ENCODE measurements at places on chromosomes 13 and 19.

DNA sequence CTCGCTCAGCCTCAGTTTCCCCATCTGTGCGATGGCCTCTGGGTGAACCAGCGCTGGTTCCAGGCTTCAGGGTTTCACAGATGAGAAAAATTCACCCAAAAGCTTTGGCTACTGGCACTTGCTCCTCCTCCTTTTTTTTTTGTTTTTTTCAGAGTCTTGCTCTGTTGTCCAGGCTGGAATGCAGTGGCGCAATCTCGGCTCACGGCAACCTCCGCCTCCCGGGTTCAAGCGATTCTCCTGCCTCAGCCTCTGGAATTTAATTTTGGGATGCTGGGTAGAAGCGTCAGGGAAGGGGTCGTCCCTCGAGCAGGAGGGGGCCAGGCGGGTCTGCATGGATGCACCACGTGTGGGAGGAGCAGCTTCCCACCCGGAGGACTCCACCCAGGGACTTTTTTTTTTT, 7.0 kb downstream of the PRSS57 start:
- no peak for DNase-seq

DNA sequence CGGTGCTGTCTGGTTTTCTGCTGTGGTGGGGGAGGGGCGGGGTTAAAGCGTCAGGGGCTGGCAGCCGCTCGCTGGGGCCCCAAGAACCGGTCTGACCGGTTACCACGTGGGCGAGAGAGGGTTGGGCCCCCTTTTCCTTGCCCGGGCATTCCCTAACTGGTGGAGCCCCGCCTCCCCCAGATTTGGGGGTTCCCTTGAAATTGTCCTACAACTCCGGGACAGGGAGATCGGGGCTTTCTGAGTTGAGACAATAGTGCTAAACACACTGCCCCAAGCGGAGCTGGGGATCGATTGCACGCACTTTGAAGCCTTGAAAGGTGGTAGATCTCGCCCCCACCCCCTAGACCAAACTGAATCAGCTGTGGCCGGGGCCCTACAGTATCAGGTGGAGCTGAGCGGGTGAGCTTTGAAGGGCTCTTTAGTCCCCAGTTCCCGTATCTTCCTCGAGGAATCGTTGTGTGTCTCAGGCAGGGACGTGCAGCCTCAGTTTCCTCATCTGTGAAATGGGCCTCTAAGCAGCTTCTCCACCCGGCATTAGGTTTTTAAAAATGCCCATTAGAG, 4.8 kb downstream of the IER2 start:
- peak; percentile 90 for DNase-seq

GRCh38 chr19:48433337-48433736, 12.4 kb upstream of the GRWD1 start:
- DNase-seq = no peak

- no peak for DNase-seq
Measured at GRCh38 chr13:113656831-113657671, 947 bp downstream of the ATP4B start.

DNA sequence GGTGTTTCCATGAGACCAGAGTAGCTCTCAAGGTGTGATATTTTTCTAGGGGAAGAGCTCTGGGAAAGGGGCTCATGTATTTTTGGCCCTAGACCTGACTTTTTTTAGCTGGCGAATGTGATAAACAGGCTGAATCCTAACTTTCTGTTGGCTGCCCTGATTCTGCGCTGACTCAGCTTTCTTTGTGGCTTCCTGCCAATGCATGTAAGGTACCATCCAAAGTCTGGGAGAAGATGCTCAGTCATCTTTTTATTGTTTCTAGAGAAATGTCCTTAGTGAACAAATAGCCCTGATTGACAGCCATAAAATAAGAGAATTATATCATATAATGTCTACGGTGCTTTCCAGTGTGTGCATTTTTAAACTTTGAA, 113.6 kb upstream of the MBNL2 start:
- DNase-seq = no peak

GRCh38 chr13:45162194-45162593, 38.7 kb downstream of the KCTD4 start:
- no peak for DNase-seq

DNA sequence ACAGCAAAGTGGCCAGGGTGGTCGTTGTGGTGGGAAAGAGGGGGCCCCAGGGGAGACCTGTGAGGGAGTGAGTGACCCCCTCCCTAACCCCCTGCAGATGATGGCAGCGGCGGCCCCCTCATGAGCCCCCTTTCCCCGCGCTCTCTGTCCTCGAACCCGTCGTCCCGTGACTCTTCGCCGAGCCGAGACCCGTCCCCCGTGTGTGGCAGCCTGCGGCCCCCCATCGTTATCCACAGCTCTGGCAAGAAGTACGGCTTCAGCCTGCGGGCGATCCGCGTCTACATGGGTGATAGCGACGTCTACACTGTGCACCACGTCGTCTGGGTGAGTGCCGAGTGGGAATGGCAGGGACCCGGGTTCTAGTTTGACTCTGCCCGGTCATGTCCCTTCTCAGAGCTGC, 8.1 kb upstream of the PIK3R2 start:
- DNase-seq = no peak

- DNase-seq = peak; percentile 87
Measured at GRCh38 chr13:46211483-46212351, at the start of gene LRRC63. Gene LRRC63, plus strand, starts transcription at chr13:46211928. Its CDS starts 1,107 bp downstream, at chr13:46213035.

- peak; percentile 42 for DNase-seq
Measured at GRCh38 chr19:58545286-58546018, 1.6 kb downstream of the TRIM28 start.

GRCh38 chr13:110780422-110780821, 66.9 kb downstream of the ING1 start:
- no peak for DNase-seq

- peak; percentile 37 for DNase-seq
Measured at GRCh38 chr13:41352935-41353840, 42.1 kb downstream of the NAA16 start.

- no peak for DNase-seq
Measured at GRCh38 chr13:100269837-100270236, 180.9 kb downstream of the PCCA start.

DNA sequence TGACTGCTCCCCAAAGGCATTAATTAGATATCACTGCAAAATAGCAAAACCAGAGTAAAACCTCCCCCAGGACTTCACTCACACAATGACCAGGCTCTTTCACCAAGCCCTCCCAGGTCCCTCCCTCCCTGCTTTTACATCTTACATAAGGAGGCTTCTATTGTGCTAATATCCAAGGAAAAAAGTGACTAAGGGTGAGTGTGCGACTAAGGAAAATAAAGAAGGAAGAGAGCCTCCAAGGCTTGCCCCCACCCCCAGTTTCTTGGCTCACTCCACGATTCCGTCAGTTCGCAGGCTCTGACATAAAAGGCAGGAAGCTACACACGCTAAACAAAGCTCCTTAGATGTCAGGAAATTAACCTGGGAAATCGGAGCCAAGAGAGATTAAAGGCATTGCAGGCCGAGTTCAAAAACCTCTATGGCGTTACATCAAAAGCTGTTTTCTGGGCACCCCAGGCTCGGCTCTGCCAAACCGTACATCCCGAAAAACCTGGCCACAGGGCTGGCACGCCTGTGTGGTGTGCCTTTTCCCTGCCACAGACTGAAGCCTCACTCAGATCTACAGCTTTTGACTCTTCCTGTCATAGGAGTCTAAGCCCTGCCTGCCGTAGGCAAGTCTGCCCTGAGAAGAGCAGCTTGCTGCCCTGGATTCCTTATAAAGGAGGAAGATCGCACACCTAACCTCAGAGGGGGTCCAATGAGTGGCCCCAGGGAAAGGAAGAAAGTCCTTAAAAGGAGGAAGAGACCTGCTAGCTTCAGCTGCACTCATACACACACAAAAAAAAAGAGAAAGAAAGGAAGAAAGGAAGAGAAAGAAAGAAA, 67.0 kb upstream of the SERP2 start:
- DNase-seq = peak; percentile 52

- DNase-seq = peak; percentile 32
Measured at GRCh38 chr19:29590278-29590677, 15.8 kb upstream of the POP4 start.

DNA sequence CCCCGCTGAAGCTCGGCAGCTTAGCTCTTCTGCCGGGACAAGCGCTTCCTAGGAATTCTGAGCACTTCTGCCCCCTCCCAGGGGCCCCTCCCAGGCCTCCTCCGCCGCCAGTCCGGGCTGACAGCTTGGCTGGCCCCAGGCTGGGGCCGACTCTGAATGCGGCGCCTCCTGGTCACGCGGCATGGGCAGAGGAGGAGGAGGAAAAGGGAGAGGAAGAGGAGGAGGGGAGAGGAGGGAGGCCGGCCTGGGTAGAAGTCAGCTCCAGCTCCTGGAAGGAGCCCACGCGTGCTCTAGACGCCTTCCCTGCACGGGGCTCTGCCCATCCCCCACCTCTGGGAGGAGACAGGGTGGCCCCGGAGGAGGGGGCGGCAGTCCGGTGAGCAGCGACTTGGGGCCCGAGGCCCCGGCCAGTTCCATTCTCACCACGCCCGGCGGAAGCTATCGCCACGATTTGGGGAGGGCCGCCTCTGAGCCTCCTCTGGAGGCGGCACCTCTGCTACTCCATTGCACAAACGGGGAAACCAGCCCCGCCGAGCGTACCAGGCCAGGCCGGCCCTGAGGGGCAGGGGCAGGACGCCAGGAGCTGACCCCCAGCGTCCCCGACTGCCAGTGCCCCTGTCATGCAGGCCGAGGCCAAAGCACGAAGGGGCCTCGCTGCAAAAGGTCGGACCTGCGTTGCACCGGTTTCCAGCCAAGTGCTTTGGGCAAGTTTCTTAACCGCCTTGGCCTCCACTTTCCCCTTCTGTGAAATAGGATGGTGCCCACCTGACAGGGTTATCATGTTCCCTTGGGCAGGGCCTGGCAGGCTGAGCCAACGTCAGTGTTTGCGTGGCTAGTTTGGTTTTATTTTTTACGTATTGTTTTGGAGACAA, 31.6 kb downstream of the CCNE1 start:
- DNase-seq = peak; percentile 66

GRCh38 chr19:29785955-29786589, 25.7 kb upstream of the CCNE1 start:
- no peak for DNase-seq

DNA sequence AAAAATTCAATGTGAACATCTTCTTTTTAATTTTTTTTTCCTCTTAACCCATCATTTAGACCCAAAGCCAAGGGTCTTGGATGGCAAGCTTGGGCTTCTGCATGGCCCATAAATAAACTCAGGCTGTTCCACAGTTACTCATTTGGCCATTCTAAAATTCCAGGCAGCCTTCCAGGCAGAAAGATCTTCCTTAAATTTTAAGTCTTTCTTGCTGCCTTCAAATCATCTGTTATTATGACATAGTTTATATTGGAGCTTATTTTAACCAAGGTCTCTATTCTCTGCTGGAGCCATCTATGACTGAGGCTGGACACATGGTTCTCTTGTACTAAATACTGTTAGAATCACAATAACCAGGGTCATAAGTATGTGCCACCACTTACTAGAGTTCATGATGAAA, 317.3 kb upstream of the MAB21L1 start:
- DNase-seq = no peak

DNA sequence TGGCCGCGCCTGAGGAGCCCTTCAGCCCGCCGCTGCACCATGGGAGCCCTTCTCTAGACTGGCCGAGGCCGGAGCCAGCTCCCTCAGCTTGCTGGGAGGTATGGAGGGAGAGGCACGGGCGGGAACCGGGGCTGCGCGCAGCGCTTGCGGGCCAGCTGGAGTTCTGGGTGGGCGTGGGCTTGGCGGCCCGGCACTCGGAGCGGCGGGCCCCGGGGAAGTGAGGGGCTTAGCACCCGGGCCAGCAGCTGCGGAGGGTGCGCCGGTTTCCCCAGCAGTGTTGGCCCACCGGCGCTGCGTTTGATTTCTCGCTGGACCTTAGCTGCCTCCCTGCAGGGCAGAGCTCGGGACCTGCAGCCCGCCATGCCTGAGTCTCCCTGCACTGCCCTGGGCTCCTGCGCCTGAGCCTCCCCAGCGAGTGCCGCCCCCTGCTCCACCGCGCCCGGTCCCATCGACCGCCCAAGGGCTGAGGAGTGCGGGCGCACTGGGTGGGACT, 1890.0 kb upstream of the PCDH20 start:
- DNase-seq = no peak

DNA sequence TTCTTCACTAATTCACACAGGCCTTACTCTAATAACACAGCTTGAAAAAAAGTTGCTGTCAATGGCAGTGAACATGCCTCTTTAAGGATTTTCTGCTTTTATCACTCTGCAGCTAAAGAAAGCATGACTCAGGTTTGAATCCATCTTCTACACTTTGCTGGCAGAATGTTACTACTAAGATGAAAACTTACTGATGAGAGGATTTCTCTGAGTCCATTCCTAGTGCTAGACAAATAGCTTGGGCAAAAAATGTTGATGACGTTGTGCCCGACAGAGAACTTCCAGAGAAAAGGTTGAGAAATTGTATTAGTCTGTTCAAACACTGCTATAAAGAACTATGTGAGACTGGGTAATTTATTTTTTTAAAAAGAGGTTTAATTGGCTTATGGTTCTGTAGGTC, 572.0 kb downstream of the IRS2 start:
- no peak for DNase-seq

GRCh38 chr19:28949535-28949934, 263.4 kb downstream of the UQCRFS1 start:
- DNase-seq = no peak

GRCh38 chr13:89029062-89029461, 1357.9 kb downstream of the SLITRK5 start:
- no peak for DNase-seq

DNA sequence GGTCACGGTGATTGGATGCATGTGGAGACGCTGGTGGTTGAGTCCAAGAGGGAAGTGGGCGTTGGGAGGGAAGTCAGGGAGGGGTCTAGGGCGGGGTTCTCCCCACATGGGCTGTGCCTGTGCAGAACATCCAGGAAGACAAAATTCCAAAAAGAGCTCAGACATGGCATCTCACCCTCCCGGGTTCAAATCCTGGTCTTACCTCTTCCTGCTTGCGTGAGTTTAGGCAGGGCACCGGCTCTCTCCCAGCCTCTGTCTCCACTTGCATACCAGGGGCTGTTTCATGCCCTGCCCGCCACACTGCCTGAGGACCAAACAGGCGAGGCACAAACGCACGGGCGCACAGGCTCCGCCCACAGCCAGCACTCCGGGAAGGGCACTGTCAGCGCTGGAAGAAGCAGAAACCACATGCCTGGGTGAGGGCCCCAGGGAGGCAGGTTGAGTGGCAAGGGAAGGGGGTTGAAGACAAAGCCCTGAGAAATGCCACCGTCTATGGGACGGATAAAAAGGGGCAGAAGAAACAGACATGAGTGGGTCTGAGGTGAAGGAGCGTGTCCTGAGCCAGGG, 123.6 kb upstream of the SOX1 start:
- DNase-seq = no peak

DNA sequence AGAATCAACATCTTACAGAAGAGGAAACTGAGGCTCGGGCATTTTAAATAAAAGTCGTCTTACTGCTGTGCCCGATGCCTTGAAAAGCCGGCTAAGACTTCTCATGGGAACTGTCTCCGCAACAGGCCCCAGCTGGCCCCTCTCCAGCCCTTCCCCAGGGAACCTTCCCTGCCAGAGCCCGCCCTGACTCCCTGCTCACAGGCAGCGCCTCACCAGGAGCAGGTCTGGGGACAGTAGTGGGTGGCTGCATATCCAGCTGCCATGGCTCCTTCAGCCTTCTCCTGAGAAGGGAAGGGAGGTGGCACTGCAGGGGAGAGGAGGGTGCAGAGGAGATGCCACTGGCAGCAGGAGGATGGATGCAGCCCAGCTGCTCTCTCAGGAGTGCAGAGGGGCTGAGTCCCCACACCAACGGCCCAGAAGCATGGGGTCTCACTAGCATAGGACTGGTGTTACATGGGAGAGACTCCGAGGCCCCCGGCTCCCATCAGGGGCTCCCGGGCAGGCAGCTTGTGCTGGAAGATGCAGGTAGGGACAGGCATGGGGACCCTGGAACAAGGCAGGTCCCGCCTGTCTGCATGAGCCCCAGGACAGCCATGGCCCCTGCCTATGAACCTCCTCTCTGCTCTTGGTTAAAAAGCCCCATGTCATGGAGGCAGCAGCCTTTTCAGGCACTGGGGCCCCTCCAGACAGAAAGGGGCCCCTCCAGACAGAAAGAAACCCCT, 216.4 kb upstream of the SGCG start:
- DNase-seq = no peak

- DNase-seq = no peak
Measured at GRCh38 chr19:1049106-1049505, 9.2 kb downstream of the ABCA7 start.
